ENCODE measurements at places on chromosomes 6 and 20. TPM values are rescaled to one million over a fixed set of nuclear protein-coding genes. Genes with fewer than 3 reads are reported as not detected.

GRCh38 chr6:100952006-100952405 is 70.9 kb upstream of the ASCC3 start:
- H3K27ac ChIP-seq = no peak overlapping the region
- no peaks in the 10 kb centered on the region for H3K36me3 ChIP-seq
- H3K27me3 ChIP-seq = no peaks in the 10 kb centered on the region

- no peaks in the 10 kb centered on the region for H3K36me3 ChIP-seq
- no peak for DNase-seq
- no peak overlapping the region for H3K4me3 ChIP-seq
- no peak overlapping the region for H3K27ac ChIP-seq
- no peaks in the 10 kb centered on the region for H3K4me1 ChIP-seq
These were observed 161.5 kb downstream of the MYLK4 start for GRCh38 chr6:2589171-2589661.

Gene CARMIL1
- 24.7 TPM for total RNA-seq

GRCh38 chr20:62321521-62321948 is 18.7 kb downstream of the ADRM1 start:
- peaks cover 56% of the 10 kb centered on the region for H3K36me3 ChIP-seq
- H3K27ac ChIP-seq = no peak overlapping the region
- H3K27me3 ChIP-seq = no peaks in the 10 kb centered on the region
- no peaks in the 10 kb centered on the region for H3K4me1 ChIP-seq
- DNase-seq = no peak

Gene ENPP4
- 16.2 TPM for total RNA-seq

GRCh38 chr20:64001607-64002011 is 20.7 kb downstream of the PRPF6 start:
- H3K27ac ChIP-seq = no peak overlapping the region
- no peaks in the 10 kb centered on the region for H3K27me3 ChIP-seq
- H3K36me3 ChIP-seq = peaks cover 68% of the 10 kb centered on the region
- H3K4me3 ChIP-seq = no peak overlapping the region
- DNase-seq = no peak

GRCh38 chr6:30781743-30782424 is 37.5 kb upstream of the IER3 start:
- peaks cover 46% of the 10 kb centered on the region for H3K4me1 ChIP-seq
- peak; percentile 99 for DNase-seq
- no peak overlapping the region for H3K4me3 ChIP-seq

Gene TCP11
- not detected for total RNA-seq

All from thyroid gland (tissue), 4 donors.